ENCODE measurements at places on chromosomes 11 and 22. TPM values are rescaled to one million over a fixed set of nuclear protein-coding genes. Genes with fewer than 3 reads are reported as not detected.

PRR5L gene
- total RNA-seq, result 25.3 TPM

NCF4 gene
- not detected for total RNA-seq

SMARCB1 gene
- total RNA-seq, result 98.8 TPM

POU2F3 gene
- total RNA-seq, result not detected

RHBDD3 gene
- total RNA-seq, result 20.9 TPM

CRYBB2 gene
- 0.51 TPM for total RNA-seq

TPBGL gene
- total RNA-seq, result not detected

ENTHD1 gene
- not detected for total RNA-seq

MMP7 gene
- not detected for total RNA-seq

TRIM34 gene
- 4.7 TPM for total RNA-seq

SLC22A8 gene
- not detected for total RNA-seq

ALDH3B2 gene
- total RNA-seq, result not detected

C11orf54 gene
- total RNA-seq, result 10.8 TPM

CTSW gene
- 0.28 TPM for total RNA-seq

KCNQ1OT1 gene
- total RNA-seq, result 0.44 TPM

PDGFB gene
- total RNA-seq, result not detected

GAB4 gene
- total RNA-seq, result not detected

EXPH5 gene
- 0.23 TPM for total RNA-seq
